ENCODE measurements at places on chromosomes 2 and 18. TPM values are rescaled to one million over a fixed set of nuclear protein-coding genes. Genes with fewer than 3 reads are reported as not detected.

The HOXD13 gene
- not detected for polyA plus RNA-seq

The HOXD11 gene
- polyA plus RNA-seq, result 5.8 TPM

The C2orf81 gene
- 8.8 TPM for polyA plus RNA-seq

The TEX51 gene
- polyA plus RNA-seq, result 2.1 TPM

The PTPRN gene
- not detected for polyA plus RNA-seq

The UXS1 gene
- polyA plus RNA-seq, result 74.4 TPM

The SP5 gene
- polyA plus RNA-seq, result 1.6 TPM

The HOXD9 gene
- polyA plus RNA-seq, result 36.4 TPM

The FTCDNL1 gene
- 4.1 TPM for polyA plus RNA-seq

The CFAP221 gene
- 15.9 TPM for polyA plus RNA-seq

The TUBB8B gene
- polyA plus RNA-seq, result 0.45 TPM

Measured in kidney (tissue), 22 donors.